ENCODE measurements at places on chromosomes 5 and 9. TPM values are rescaled to one million over a fixed set of nuclear protein-coding genes. Genes with fewer than 3 reads are reported as not detected.

GRCh38 chr9:83198371-83198770 is 135.4 kb upstream of the RASEF start:
- DNase-seq = no peak
- no peak overlapping the region for H3K4me3 ChIP-seq
- no peak overlapping the region for H3K27ac ChIP-seq
- H3K27me3 ChIP-seq = no peaks in the 10 kb centered on the region
- H3K36me3 ChIP-seq = no peaks in the 10 kb centered on the region

DNA sequence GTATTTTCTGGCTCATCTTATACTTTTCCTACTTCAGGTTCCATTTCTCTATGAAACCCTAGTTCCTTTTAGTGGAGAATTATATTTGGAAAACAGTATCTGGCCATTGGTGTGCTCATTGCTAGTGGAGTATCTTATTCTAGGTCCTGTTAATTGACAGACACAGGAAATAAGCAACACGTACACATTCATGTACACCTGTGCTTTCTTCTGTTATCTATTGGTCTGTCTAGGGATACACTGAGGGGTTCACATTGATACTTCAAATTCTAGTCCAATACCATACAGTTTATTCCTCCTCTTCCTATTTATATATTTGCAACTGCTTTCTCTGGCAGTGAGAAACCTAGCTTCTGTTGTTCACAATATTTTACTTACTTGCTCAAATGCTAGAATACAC is 110.2 kb downstream of the FER start:
- no peaks in the 10 kb centered on the region for H3K36me3 ChIP-seq
- DNase-seq = no peak
- H3K4me1 ChIP-seq = peaks cover 2% of the 10 kb centered on the region

DNA sequence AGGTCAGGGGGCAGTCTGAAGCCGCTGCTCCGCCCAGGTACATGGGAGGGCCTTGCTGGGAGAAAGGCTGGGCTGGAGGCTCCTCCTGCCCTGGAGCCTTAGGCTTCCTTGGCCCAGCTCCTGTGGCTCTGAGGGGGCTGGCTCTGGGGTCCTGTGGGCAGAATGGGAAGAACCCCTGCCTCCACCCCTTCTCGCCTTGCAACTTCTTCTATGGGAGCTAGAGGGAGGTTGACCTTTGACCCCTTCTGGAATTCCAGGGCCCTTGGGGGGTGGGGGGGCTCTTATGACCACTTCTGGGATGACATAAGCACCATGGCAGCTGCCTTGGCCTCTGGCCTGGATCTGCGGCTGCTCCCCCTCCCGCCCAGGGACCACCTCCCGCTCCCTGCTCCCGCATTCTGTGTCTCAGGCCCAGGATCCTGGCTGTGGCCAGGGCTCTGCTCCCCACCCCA is 32.2 kb downstream of the IER5L start:
- DNase-seq = no peak
- H3K27ac ChIP-seq = no peak overlapping the region
- no peaks in the 10 kb centered on the region for H3K27me3 ChIP-seq
- H3K36me3 ChIP-seq = peaks cover 22% of the 10 kb centered on the region
- no peak overlapping the region for H3K4me3 ChIP-seq

- H3K27me3 ChIP-seq = no peaks in the 10 kb centered on the region
- H3K36me3 ChIP-seq = no peaks in the 10 kb centered on the region
- no peak overlapping the region for H3K4me3 ChIP-seq
- DNase-seq = no peak
These were observed 13.5 kb downstream of the FBXL7 start for GRCh38 chr5:15513431-15513830.

DNA sequence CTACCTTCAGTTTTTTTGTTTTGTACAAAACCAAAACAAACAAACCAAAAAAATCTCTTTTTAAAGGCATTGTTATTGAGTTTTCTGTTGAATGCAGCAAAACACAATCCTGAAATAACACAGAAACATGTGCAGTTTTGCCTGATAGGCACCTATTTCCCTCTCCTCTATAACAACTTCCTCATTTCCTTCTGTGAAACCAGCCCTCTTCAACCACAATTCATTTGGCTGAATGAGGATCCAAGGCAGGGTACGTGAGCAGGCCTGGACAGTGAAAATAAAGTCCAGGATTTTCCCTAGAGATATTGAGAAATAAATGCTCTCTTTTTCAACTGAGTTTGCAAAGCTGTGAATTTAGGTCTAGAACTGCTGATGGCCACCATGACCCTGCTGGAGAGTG is 134.8 kb upstream of the LARP1 start:
- H3K27me3 ChIP-seq = peaks cover 7% of the 10 kb centered on the region
- H3K4me1 ChIP-seq = no peaks in the 10 kb centered on the region
- no peaks in the 10 kb centered on the region for H3K36me3 ChIP-seq
- DNase-seq = no peak

GRCh38 chr5:1420211-1421195 is 24.7 kb downstream of the SLC6A3 start:
- H3K27ac ChIP-seq = no peak overlapping the region
- no peaks in the 10 kb centered on the region for H3K27me3 ChIP-seq
- H3K4me1 ChIP-seq = no peaks in the 10 kb centered on the region
- H3K4me3 ChIP-seq = no peak overlapping the region

DNA sequence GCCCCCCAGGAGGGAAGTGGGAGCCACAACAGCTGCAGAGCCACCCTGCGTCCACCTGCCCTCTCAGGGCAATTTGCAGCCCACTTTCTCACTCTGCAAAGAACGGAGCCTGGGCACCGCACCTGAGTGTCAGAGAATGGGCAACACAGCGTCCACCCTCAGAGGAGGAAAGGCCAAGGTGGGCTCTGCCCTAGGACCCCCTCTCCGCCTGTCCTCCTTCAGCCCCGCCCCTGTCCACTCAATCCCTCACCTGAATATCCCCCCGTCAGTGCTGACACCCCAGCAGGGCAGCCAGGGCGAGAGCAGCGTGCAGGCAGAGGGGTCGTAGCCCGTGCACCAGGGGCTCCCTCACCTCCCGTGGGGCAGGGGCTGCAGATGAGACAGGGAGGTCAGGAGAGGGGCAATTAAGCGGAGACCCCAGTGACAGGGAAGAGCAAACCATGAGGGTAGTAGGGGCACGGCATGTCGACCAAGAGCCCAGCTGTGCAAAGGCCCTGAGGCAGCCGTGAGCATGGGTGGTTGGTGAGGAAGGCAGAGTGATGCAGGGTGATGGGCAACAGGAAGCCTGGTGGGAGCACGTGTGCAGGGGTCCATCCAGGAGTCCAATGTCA is 140.3 kb downstream of the OLFM1 start:
- H3K4me1 ChIP-seq = no peaks in the 10 kb centered on the region
- H3K36me3 ChIP-seq = no peaks in the 10 kb centered on the region
- H3K27ac ChIP-seq = no peak overlapping the region
- DNase-seq = no peak
- H3K27me3 ChIP-seq = no peaks in the 10 kb centered on the region

- H3K27ac ChIP-seq = no peak within 1 kb of the TSS
- H3K4me1 ChIP-seq = no peaks in the 10 kb centered on the region
- H3K36me3 ChIP-seq = no peaks in the 10 kb centered on the region
These were observed at the start of gene NME5 for GRCh38 chr5:138138949-138139780. TSS of gene NME5 (minus strand) at chr5:138139428. CDS start at chr5:138138780, 648 bp downstream.

DNA sequence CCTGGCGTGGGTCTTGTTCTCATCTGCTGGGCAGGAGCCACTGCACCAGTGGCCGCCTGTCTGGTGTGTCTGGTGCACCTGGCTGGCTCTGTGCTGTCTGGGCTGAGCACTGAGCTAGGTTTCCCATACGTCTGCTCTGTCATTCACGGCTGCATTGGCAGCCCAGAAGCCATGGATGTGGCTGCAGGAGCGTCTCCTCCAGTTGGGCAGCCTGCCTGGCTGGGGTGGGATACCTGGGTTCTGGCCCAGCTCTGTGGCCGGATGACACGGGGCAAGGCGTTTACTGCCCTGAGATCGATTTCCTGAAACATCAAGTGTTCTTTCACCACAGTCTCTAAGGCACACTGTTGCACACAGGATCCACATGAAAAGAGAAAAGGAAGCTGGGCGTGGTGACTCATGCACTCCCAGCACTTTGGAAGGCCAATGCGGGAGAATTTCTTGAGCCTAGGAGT is 25.5 kb upstream of the SLC25A51 start:
- H3K27ac ChIP-seq = no peak overlapping the region
- no peaks in the 10 kb centered on the region for H3K36me3 ChIP-seq
- peaks cover 2% of the 10 kb centered on the region for H3K4me1 ChIP-seq
- no peak overlapping the region for H3K4me3 ChIP-seq

DNA sequence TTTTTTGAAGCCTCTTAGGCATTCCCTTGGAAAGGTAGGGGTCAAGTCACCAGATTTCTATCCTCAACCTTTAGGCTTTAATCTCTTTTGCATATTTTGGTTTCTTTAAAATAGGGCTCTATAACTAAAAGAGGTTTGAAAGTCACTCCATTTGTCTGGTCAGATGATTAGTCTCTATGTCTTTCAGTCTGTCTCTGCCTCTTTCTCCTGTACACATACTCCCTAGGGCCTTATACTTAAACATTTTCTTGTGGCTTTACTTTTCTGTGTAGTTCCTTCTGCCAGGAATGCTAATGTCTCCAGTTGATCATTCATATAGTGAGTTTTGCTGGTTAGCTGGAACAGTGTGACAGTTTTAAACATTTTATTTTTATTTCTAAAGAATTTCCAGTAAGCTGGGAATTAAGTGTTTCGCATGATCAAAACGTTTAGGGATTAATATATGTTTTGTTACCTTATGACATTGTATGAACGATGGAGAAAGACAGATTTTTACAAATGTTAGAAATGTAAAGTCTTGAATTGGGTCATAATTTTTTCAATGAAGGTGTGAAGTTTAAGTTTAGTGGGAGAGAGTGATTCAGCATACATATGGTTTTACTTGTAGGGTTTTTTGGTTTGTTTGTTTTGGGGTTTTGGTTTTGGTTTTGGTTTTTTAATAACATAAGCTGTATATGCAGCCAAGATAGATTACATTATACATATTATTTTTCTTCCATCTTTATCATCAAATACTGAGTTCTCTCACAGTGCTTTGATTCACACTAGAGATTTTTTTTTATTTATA is 90.6 kb downstream of the ZCCHC7 start:
- DNase-seq = no peak
- H3K36me3 ChIP-seq = peaks cover 26% of the 10 kb centered on the region
- H3K27me3 ChIP-seq = no peaks in the 10 kb centered on the region

- H3K36me3 ChIP-seq = peaks cover 60% of the 10 kb centered on the region
- peak overlapping the region; percentile 81 for H3K27ac ChIP-seq
- H3K4me1 ChIP-seq = peaks cover 30% of the 10 kb centered on the region
- H3K27me3 ChIP-seq = no peaks in the 10 kb centered on the region
These were observed 186.4 kb downstream of the CDK5RAP2 start for GRCh38 chr9:120393386-120394057.

GRCh38 chr9:85523202-85523601 is 218.6 kb downstream of the AGTPBP1 start:
- H3K27me3 ChIP-seq = peaks cover 40% of the 10 kb centered on the region
- peaks cover 9% of the 10 kb centered on the region for H3K4me1 ChIP-seq
- DNase-seq = no peak

GRCh38 chr5:10393491-10393890 is 40.0 kb downstream of the MARCHF6 start:
- no peak for DNase-seq
- H3K36me3 ChIP-seq = peaks cover 61% of the 10 kb centered on the region
- H3K4me1 ChIP-seq = peaks cover 2% of the 10 kb centered on the region
- no peaks in the 10 kb centered on the region for H3K27me3 ChIP-seq
- H3K27ac ChIP-seq = no peak overlapping the region
- no peak overlapping the region for H3K4me3 ChIP-seq

DNA sequence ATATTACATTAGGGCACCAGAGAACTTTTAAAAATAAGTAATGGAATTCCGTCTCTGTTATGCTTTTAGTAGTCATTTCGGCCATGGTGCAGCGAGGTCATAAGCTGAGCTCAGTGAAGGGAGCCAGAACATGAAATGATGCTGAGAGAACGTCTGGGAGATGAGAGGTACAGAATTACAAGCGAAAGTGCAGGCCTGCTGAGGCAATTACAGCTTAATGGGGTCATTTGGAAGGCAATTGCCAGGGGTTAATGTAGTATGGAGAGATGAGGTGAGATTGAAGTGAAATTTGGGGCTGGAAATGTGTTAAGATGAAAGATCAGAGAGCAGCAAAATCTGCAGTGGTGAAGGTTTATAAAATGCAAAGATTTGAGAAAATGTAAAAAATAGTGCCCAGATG is 96.5 kb downstream of the PBX3 start:
- H3K4me1 ChIP-seq = no peaks in the 10 kb centered on the region
- no peaks in the 10 kb centered on the region for H3K27me3 ChIP-seq
- no peak for DNase-seq
- no peak overlapping the region for H3K27ac ChIP-seq
- no peak overlapping the region for H3K4me3 ChIP-seq

DNA sequence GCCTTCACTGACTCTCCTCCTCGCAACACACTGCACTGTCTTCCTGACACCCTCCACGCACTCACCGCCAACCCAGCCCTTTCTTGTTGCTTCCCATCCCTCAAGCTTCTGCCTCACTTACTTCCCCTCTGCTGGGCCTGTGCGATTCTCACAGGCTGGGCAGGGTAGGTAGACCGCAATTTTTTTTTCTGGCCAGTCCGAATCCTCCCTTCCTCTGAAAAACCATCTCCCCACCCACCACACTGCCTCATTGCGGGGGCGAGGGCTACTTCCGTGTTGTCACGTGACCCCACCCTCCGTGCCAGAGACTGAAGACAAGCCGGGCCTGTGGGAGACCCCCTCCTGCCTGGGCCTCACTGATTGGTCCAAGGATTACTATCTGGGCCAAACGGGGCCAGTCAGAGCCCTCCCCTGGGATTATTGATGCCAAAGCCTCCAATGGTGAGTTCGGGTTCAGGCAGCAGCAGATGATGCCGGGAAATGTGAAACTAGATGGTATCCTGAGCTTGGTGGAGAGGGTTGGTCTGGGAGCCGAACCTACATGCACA is 73.1 kb downstream of the STK10 start:
- peak overlapping the region; percentile 81 for H3K4me3 ChIP-seq
- peak overlapping the region; percentile 97 for H3K27ac ChIP-seq
- peaks cover 49% of the 10 kb centered on the region for H3K36me3 ChIP-seq
- DNase-seq = peak; percentile 90

- DNase-seq = no peak
- H3K27me3 ChIP-seq = peaks cover 28% of the 10 kb centered on the region
- no peak overlapping the region for H3K27ac ChIP-seq
These were observed 635.7 kb downstream of the RAB3C start for GRCh38 chr5:59218424-59219045.

DNA sequence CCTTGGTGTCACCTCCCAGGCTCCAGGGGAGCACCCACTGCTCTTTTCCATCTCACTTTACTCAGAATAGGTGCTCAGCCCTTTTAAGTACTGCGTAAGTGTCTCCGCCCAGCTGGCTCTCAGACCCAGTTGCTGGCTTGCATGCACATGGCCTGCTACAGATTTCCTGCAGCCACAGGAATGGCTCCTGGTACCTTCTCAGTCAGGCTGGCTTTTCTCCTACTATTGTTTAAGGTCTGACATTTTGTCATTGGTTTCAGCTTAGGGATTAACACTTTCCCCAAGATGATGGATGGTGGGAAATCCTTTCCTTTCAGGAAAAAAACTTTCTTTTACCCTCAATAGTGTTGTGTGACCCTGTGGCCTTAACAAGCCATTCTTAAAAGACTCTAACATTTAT is 1652.3 kb upstream of the WWC1 start:
- no peak for DNase-seq
- no peaks in the 10 kb centered on the region for H3K4me1 ChIP-seq
- H3K4me3 ChIP-seq = no peak overlapping the region
- H3K27me3 ChIP-seq = no peaks in the 10 kb centered on the region
- H3K27ac ChIP-seq = no peak overlapping the region

FOXI1 gene
- not detected for total RNA-seq

SLC25A2 gene
- total RNA-seq = 0.23 TPM

PTCD2 gene
- total RNA-seq = 15.1 TPM

CARTPT gene
- not detected for total RNA-seq

NMUR2 gene
- total RNA-seq = not detected

ACOT12 gene
- total RNA-seq = not detected

GABBR2 gene
- not detected for total RNA-seq

NPR3 gene
- total RNA-seq = not detected

RLN1 gene
- 0.59 TPM for total RNA-seq

C9 gene
- not detected for total RNA-seq

AHRR gene
- 25.8 TPM for total RNA-seq

GABRP gene
- not detected for total RNA-seq

CHD1 gene
- total RNA-seq = 80.6 TPM
